T1000 (cell line): ENCODE measurements at places on chromosomes 16 and 17.
A peak's percentile ranks its signal among the peaks of the same experiment; 100 is the strongest.

DNA sequence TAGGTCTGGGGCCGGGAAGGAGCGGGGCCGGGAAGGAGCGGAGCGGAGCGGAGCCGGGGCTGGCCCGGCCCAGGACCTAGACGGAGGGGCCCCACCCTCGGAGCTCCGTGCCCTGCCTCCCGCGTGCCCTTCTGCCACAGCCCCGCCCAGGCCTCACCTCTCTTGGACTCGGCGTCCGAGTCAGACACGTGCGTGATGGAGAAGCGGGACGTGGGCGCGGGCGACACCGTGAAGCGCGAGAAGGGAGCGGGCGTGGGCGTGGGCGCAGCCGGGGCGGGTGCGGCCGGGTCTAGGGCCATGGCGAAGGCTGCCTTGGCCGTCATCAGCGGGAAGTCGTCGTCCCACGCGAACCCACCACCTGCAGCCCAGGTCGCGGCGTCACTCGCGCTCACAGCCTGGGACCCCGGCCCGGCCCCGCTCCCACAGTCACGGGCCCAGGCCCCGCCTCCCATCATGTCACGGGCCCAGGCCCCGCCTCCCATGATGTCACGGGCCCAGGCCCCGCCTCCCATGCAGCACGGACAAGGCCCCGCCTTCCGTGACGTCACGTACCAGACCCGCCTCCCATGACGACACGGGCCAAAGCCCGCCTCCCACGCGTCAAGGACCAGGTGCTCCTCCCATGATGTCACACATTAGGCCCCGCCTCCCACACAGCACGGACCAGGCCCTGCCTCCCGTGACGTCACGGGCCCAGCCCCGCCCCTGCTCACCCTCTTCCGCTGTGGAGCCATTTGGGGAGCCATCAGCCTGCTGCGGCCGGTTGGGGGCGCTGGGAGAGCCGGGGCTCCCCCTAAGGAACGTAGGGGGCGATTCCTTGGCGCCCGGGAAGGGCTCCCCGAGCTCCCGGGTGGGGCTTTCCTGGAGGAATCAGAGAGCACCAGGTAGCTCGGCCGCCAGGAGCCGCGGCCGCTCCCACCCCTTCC, 45.8 kb upstream of the PVALEF start:
- peak; percentile 98 for DNase-seq

- DNase-seq: no peak
Observed at GRCh38 chr16:80883159-80883642, 78.8 kb upstream of the CDYL2 start.

DNA sequence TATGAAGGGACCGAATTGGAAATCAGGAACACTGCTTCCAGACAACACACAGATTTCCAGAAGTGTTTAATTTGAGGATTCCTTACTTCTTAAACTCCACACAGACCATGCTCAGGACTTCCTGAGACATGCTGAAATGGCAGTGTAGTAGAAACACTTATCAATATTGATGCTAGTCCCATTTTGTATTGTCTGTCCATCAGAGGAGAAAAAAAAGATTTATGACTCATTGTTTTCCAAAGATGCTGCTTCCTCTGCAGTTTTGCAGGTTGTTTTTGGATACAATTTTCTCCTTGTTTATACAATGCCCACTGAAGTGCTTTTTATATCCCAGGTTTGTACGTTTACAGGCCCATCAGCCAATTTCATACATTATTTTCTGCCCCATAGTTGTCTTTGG, 68.3 kb upstream of the TANC2 start:
- no peak for DNase-seq

DNA sequence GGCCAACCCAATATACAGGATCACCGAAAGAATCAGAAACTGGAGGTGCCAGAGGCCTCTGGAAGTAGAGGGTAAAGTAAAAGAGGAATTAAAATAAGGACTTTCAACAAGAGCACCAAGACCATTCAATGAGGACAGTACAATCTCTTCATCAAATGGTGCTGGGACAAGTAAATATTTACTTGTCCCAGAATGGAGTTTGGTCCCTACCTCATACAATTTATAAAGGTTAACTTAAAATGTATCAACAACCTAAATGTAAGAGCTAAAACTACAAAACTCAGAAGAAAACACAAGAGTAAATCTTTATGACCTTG, 56.5 kb downstream of the USP31 start:
- DNase-seq: no peak
